ENCODE measurements at places on chromosomes 12 and 14.

DNA sequence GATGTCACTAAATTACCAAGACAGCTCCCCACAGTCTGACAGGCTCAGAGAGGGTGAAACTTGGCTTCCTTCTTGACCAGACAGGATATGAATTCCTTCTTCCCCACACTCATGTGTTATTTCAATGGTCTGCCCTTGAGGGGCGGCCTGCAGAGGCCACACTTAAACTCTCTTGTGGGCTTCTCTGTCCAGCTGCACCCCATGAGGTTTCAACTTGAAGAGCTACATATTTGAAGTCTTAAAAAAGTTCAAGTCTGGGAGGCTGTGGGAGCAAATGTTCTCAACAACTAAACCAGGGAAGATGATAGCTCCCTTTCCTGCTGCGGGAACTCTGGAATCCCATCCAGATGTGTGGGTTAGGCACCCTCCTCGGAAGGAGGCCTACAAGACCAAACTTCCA is 98.3 kb downstream of the TTC7B start:
- H3K4me3 ChIP-seq: no peak overlapping the region
- H3K27ac ChIP-seq: no peak overlapping the region
- H3K36me3 ChIP-seq: no peaks in the 10 kb centered on the region
- no peaks in the 10 kb centered on the region for H3K4me1 ChIP-seq
- no peak for DNase-seq
- H3K27me3 ChIP-seq: no peaks in the 10 kb centered on the region

DNA sequence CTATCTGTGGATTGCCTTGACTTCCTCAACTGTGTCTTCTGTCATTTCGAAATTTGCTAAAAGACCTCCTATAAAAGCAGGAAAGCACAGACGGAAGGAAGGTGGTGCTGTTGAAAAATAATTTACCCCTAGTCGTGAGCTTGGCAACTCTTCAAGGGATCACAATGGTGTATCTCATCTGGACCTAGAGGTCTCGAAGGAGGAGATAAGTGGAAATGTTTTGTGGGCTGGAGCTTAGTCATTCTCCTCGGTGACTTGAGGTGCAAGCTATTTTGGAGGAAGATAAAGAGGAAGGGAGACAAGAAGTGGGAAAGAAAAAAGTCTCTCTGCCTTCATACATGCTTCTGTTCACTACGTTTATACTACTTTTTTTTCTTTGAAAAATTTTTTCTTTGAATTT is 89.9 kb downstream of the FLRT2 start:
- H3K4me1 ChIP-seq: no peaks in the 10 kb centered on the region
- no peaks in the 10 kb centered on the region for H3K27me3 ChIP-seq
- DNase-seq: no peak
- H3K36me3 ChIP-seq: no peaks in the 10 kb centered on the region
- no peak overlapping the region for H3K27ac ChIP-seq
- no peak overlapping the region for H3K4me3 ChIP-seq

- H3K27me3 ChIP-seq: no peaks in the 10 kb centered on the region
- no peak overlapping the region for H3K4me3 ChIP-seq
- H3K4me1 ChIP-seq: no peaks in the 10 kb centered on the region
Observed at GRCh38 chr14:76201162-76201561, 49.4 kb downstream of the GPATCH2L start.

- no peaks in the 10 kb centered on the region for H3K4me1 ChIP-seq
- no peak overlapping the region for H3K27ac ChIP-seq
- no peak for DNase-seq
- H3K36me3 ChIP-seq: no peaks in the 10 kb centered on the region
- no peaks in the 10 kb centered on the region for H3K27me3 ChIP-seq
Observed at GRCh38 chr12:67773896-67774295, 125.4 kb downstream of the DYRK2 start.

GRCh38 chr12:66500841-66501240 is 178.0 kb downstream of the GRIP1 start:
- H3K4me1 ChIP-seq: no peaks in the 10 kb centered on the region
- H3K27ac ChIP-seq: no peak overlapping the region
- DNase-seq: no peak
- no peaks in the 10 kb centered on the region for H3K27me3 ChIP-seq
- no peaks in the 10 kb centered on the region for H3K36me3 ChIP-seq
